ENCODE measurements at places on chromosomes 16 and 17. TPM values are rescaled to one million over a fixed set of nuclear protein-coding genes. Genes with fewer than 3 reads are reported as not detected.

Gene HOXB4
- 1.6 TPM for total RNA-seq

Gene CDH15
- not detected for total RNA-seq

Gene MSL1
- 68.5 TPM for total RNA-seq

Gene NPIPA5
- 1.1 TPM for total RNA-seq

Gene KAT7
- total RNA-seq, result 63.8 TPM

- no peak for DNase-seq
These were observed 21.4 kb upstream of the SLC6A4 start for GRCh38 chr17:30256756-30257506.
